ENCODE measurements at places on chromosomes 4 and X.
A peak's percentile ranks its signal among the peaks of the same experiment; 100 is the strongest.

- DNase-seq, result no peak
These were observed 187.3 kb upstream of the INTU start for GRCh38 chr4:127445471-127445870.

DNA sequence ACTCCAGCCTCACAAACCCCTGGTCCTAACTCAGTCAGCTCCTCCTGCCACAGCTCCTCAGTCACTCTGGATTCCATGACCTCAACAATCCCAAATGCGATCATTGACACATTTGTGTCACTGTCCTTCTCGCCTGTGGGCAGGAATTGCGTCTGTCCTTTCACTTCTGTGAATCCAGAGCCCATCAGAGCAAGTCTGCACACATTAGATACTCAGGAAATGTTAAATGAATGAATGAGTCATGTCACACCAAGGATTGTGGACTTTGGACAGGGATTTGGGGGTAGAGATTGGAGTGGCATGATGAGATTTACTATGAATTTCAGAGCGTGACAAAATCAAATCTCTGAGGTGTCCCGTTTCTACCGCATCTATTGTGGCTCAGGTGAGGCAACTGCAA is 11.8 kb upstream of the CLDN24 start:
- DNase-seq, result no peak

DNA sequence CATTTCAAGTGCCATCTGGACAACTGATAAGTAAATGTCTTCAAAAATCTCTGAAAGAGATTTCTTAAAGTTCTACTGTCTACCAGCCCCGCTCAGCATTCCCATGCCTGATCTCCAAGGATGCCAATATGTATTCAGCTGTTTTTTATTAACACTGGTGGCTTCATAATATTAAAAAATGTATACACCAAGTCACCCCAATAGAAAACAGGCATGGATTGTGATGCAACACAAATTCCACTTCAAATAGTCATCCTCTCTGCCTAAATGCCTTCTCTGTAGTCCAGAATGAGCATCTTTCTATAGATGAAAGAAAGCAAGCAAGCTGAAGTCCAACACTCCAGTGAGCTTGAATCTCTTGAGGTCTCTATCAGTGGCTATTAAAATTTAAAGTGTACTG is 152.2 kb upstream of the PPARGC1A start:
- DNase-seq, result peak; percentile 85

GRCh38 chr4:60544981-60545380 is 655.1 kb upstream of the ADGRL3 start:
- peak; percentile 0 for DNase-seq

DNA sequence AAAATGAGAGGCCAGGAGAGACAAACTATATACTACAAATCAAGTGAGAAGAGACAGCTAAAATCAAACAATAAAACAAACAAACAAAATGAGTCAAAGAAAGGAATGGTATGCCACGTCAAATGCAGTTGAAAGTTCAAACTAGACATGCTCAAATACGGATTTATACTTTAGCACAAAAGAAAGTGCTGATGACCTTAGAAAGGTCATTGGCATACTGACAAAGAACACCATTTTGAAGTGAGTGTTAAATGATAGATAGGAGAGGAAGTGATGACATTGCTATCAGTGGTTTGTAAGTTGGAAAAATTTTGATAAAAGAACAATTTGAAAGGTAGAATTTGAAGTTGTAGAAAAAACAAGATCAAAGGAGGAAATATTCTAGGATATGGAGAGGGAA is 55.3 kb downstream of the TECRL start:
- no peak for DNase-seq

Measured in fibroblast of lung (primary cell).